ENCODE measurements at places on chromosomes 16 and 17. TPM values are rescaled to one million over a fixed set of nuclear protein-coding genes. Genes with fewer than 3 reads are reported as not detected.

CA5A gene
- total RNA-seq = not detected

NPIPA7 gene
- 2.7 TPM for total RNA-seq

BIRC5 gene
- 64.4 TPM for total RNA-seq

SLFN14 gene
- total RNA-seq = not detected

SPNS2 gene
- 17.3 TPM for total RNA-seq

KREMEN2 gene
- total RNA-seq = not detected

Measured in epithelial cell of umbilical artery (primary cell).